ENCODE measurements at places on chromosomes 4 and X.
A peak's percentile ranks its signal among the peaks of the same experiment; 100 is the strongest.

- DNase-seq, result no peak
These were observed 656.2 kb downstream of the RAB28 start for GRCh38 chr4:12827966-12828365.

DNA sequence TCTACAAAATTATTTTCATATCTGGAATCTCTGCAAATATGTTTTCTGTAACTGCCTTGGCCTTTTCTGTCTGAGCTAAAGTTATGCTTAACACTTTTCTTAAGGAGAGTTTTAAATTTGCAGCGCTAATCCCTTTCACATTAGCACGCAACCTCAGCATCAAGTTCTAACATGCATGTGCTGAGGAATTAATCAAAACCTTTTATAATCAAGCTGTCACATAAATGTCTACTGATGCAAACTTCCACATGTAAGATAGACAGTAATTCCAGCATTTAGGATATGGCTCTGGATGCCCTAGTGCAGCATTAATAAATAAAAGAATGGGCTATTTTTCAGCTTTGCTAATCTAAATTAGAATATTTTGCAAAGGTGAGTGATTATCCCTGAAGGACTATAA is 17.5 kb upstream of the NEIL3 start:
- DNase-seq, result no peak

DNA sequence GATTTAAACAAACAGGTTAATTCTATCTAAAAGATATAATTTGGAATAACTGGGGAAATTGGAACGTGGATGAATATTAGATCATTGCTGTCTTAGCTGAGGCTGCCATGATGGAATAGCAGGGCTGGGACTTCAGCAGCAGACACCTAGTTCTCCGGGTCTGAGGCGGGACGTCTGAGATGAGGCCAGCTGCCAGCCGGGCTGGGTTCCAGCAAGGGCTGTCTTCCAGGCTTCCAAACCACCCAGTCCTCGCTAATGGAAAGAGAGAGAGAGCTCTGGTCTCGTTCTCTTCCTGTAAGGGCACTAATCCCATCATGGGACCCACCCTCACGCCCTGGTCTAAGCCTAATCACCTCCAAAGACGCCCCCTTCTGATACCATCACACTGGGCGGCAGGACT is 85.7 kb downstream of the ADRA2C start:
- no peak for DNase-seq

DNA sequence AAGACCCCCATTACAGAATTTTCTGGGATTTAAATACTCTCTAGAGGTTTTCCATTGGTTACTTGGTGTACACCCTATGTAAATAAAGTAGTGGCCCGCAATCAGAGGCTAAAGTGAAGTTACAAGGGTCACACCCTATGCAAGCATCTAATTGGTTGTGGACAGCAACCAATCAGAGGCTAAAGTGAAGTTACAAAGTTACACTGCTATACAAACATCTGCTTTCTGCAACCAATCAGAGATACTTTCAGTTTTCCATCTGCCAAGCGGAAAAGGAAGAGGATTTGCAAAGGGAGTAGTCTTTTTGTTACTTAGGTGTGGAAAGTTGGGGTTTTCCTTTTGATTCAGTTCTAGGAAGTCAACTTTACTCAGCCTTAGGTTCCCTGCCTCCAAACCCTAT is 2.0 kb upstream of the ATRX start:
- peak; percentile 49 for DNase-seq

DNA sequence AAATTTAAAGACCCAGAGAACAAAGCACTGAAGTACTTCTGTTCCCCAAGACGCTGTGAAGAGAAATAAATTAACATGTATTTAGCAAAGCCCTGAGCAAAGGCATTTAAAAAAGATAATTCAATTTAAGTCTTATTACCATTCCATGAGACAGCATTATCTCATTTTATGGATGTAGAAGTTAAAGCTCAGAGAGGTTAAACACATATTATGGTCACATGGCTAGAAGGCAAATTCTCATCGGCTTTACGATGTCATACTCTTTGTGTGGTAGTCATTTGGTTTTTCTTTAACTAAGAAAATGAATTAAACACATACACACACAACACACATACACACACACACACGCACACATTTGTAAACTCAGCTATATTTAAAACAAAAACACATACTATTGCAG is 262.7 kb downstream of the HS3ST1 start:
- no peak for DNase-seq

- no peak for DNase-seq
These were observed 45.9 kb downstream of the VEGFC start for GRCh38 chr4:176746846-176747245.

GRCh38 chr4:53840643-53841042 is 223.8 kb downstream of the CHIC2 start:
- no peak for DNase-seq

DNA sequence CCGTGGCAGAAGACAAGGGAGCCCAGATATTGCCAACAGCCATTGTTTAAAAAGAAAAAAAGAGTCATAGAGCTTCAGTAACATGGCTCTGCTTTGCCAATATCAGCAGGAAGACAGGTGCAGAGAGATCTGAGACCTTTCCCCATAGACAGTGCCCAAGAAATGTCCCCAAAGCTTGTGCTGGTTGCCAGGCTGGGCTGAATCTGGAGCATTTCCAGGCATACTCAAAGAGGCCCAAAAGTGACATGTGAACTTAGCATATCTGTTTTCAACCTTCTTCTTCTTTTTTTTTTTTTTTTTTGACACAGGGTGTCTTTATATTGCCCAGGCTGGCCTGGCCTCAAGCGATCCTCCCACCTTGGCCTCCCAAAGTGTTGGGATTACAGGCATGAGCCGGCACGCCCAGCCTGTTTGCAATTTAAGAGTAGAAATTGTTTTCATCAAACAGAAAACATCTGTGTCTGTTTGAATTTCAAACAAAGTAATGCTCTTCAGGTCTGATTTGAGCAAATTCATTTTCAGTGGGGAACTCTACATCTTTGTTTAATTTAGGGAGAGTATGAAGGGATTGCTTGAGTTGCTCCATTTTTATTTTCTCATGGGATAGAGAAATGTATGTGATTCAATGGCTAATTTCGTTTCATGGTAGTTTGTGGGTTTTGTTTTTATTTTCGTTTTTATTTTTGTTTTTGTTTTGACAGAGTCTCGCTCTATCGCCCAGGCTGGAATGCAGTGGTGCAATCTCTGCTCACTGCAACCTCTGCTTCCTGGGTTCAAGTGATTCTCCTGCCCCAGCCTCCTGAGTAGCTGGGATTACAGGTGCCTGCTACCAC is 56.6 kb upstream of the RBM47 start:
- DNase-seq, result no peak

DNA sequence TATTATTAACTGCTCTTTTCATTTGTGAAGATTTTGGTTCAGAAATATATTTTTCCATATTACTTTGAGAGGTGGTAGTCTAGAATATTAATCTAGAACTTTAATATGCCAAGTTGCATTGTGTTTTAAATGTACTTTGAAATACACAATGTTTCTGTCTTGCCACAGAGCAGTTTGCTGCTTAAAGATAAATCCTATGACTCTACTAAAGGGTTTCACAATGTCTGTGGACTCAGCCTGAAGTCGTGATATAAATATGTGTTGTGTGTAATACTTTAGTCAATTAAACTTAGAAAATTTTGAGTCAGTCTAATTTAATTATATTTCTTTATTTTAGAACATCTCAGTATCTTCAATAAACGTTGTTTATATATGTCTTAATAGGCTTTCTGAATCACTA is 1771.7 kb upstream of the PCDH7 start:
- no peak for DNase-seq

- DNase-seq, result no peak
These were observed 60.4 kb downstream of the SORCS2 start for GRCh38 chr4:7252510-7253340.

DNA sequence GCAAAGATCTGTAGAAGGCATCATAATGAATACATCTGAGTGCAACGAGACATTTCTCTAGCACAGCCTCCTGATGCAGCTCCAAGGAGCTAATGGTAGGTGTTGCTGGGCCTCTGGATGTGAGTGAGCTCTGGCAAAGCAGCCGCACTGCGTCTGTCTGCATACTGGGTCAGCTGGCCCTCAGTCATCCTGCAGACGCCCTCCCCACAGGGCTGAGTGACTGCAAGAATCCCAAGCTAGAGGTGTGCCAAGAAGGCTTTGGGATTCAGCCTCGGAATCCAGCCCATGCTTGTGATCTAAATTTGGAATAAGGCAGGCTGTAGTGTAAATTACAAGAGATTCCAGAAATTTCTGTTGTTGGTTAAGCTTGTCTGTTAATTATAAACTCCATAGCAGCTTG is 18.5 kb downstream of the HERC3 start:
- DNase-seq, result no peak

DNA sequence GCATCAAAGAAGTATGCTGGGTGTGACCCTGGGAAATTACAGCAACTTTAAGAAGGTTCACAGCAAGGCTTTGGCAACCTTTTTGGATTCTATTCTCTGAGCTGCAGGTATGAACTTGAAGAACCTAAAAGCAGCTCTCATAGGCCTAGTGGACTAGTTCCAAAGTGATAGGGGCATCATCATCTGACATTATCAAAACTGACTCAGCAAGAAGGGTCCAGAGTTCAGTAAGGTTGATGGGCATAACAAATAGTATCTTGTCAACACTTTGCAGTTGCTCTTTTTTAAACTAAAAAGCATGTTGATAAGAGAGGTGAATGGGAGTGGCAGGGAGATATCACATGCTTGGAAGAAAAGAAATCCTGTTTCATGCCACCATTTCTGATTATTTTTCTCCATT is 249.3 kb downstream of the ZNF674 start:
- no peak for DNase-seq

GRCh38 chrX:40402831-40403533 is 177.8 kb upstream of the ATP6AP2 start:
- no peak for DNase-seq

GRCh38 chrX:100990139-100990538 is 20.6 kb downstream of the ARL13A start:
- no peak for DNase-seq

GRCh38 chrX:13369256-13370030 is 49.6 kb upstream of the ATXN3L start:
- no peak for DNase-seq

DNA sequence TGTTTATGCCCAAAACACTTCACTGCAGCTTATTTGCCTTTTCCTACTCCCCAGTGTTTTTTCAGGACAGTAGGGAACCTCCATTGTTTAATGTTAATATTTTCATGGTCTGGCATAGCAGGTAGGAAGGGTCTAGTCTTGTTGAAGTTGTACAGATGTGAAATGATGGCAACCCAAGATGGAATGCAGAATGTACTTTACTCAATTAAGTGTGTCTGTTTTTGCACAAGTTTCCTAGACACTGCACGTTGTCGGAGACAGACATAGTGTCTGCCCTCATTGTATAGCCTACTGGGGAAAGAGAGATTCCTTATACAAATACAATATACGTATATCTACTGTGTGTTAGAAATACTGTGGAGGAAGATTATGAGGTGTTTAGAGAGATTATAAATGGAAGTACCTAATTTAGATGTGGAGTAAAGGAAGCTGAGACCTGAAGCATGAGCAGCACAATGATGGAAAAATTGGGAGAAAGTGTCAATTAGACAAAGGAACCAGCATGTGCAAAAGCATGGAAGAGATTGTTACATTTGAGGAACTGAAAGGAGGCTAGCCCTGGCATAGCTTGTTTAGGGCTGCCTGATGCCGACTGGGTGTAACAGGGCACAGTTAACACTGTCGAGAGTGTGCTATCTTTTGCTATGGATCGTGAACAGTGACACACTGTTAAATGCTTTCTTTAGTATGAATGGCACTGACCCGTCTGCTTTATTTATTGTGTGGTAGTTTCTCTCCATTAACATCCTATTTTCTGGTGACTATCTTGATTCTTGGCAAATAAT is 18.4 kb downstream of the CPEB2 start:
- no peak for DNase-seq

GRCh38 chr4:159280442-159281172 is 177.7 kb downstream of the RAPGEF2 start:
- DNase-seq, result no peak

GRCh38 chr4:159127745-159128518 is 25.1 kb downstream of the RAPGEF2 start:
- no peak for DNase-seq

DNA sequence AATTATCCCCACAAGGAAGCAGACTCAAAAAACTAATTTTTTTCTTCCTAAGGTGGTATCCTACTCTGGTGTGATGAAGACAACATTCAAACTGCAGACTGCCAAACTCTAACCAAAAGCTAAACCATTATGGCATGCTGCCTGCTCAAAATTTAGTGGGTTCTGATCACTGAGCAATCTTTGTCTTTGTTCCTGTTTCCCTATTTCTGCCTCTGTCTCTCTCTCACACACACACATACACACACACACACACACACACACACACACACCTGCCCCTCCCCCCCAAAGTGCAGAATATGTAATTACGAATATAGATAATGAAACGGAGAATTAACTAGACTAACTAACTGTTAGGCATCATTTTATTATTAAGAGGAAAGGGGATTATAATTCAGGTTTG is 1278.6 kb downstream of the PCDH7 start:
- no peak for DNase-seq

DNA sequence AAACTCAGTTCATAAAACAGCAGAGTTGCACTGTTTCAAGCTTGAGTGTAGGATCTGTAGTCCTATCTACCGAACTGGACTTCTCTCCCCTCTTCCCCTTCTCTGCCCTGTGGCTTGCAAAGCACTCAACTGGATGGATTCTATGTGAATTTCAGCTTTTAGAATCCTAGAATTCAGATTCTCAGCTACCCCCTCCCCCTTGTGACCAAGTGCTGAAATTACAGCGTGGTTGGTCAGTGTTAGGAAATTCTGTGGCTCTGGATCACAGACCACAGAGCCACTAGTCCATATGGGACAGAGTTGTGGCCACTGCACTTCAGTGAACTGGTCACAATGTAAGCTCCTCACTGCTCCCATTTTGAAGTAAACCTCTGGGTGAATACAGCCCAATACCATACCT is 64.6 kb upstream of the TRPC5 start:
- DNase-seq, result no peak

- no peak for DNase-seq
These were observed 114.8 kb downstream of the KDR start for GRCh38 chr4:55010550-55010949.

DNA sequence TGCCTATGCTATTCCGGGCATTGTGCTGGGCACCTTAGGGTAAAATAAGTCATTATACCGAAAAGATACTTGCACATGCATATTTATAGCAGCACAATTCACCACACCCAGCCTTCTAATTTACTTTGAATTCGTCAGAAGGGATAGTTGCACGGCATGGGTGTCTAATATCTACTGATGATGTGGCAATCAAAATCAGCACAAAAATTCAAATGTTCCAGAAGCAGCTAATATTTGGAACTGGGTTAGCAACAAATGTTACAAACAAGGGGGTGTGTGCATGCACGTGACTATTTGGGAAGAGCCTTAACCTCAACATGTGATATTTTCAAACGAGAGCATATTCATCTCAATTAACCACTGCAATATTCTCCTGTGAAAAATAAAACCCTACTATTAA is 79.7 kb upstream of the PRSS48 start:
- DNase-seq, result no peak

DNA sequence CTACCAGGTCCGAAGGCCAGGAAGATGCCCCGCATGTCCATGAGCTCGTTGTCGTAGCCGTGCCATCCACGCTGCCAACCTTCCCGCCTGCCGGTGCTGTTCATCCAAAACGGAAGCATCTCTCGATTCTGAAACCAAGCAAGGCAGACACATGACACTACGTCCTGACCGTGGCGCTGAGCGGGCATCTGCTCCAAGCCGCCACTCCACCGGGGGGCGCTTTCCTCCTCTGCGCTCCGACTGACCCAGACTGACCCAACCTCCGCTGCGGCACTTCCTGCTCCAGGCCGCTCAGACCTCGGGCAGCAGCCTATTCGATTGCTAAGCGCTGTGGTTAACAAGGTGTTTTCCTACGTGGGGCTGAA is 120.5 kb downstream of the ENPP6 start:
- DNase-seq, result no peak

- peak; percentile 29 for DNase-seq
These were observed 21.0 kb downstream of the S100G start for GRCh38 chrX:16671005-16671404.
